ENCODE measurements at places on chromosomes 4 and X.

GRCh38 chrX:40406330-40406859 lies 174.4 kb upstream of the ATP6AP2 start:
- no peak for ATAC-seq

- ATAC-seq, result no peak
Measured at GRCh38 chr4:26075583-26075982, 161.6 kb downstream of the SMIM20 start.

GRCh38 chr4:145352438-145353145 lies 129.1 kb upstream of the SMAD1 start:
- no peak for ATAC-seq

DNA sequence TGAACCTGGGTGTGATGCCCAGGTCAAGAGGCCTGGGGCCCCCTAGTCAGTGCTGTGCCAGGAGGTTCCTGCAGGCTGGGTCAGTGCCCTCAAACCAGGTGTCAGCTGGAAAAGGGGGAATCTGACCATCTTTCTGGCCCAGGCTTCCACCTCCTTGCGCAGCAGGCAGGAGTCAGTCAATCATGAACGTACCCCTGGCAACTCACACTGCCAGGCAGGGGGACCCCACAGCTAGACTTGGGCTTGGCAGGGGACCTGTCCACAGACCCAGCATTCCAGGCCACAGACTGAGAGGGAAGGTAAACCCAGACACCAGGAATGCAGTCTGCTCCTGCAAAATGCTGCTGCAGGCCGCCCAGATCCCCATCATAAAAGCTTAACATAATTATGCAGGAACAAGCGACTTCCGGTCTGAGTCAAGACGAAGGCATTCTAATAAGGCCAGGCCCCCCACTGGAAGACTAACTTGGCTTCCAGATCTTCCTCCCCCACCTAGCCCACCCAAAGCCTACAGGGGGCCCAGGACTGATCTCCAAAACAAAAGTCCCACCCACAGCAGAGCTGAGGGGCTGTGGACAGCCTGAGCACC lies 156.3 kb downstream of the BCOR start:
- ATAC-seq, result peak; percentile 69

- no peak for ATAC-seq
Measured at GRCh38 chr4:70680934-70681333, 7.4 kb upstream of the UTP3 start.
